ENCODE measurements at places on chromosomes 11 and 22.
A peak's percentile ranks its signal among the peaks of the same experiment; 100 is the strongest.

DNA sequence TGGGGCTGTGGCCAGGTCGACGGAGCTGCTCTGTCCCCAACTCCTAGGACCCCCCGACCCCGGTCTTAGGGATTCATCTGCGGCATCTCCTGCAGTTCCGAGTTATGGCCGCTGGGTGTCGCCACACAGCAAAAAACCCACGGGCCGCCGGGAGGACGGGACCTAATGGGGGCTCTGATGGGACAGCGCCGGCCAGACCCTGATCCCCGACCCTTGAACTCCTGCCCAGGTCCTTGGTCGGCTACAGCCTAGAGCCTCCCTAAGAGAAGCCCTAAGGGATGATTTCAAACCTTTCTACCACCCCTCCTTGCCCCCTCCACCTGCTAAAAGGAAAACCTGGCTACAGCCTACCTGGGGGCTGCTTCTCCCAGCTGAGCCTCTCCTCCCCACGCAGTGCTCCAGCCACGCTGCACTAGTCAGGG is 30.8 kb upstream of the LRRC10B start:
- DNase-seq = no peak

- peak; percentile 79 for DNase-seq
Measured at GRCh38 chr22:31046539-31047226, 34.4 kb upstream of the SMTN start.

GRCh38 chr22:26416670-26417276 is 12.3 kb upstream of the ASPHD2 start:
- DNase-seq = no peak

- DNase-seq = no peak
Measured at GRCh38 chr11:130164221-130164570, 4.6 kb downstream of the ST14 start.

DNA sequence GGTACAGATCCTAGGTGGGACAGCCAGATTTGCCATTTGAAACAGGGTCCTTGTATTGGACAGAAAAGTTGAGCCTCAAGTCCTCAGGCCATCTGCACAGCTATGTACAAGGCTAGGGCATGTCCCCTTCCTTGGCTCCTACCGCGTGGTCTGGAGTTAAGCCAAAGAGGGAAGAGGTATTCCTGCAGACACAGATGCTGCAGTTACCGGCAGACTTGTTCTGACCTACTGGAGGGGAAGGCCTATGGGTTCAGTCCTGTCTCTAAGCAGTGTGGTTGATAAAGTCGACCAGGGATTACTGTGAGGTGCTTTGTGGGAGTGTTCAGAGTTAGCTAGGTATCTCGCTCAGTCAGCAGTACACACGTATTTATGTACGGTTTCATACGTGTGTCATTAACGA is 180.6 kb downstream of the ADAMTS15 start:
- DNase-seq = peak; percentile 65

DNA sequence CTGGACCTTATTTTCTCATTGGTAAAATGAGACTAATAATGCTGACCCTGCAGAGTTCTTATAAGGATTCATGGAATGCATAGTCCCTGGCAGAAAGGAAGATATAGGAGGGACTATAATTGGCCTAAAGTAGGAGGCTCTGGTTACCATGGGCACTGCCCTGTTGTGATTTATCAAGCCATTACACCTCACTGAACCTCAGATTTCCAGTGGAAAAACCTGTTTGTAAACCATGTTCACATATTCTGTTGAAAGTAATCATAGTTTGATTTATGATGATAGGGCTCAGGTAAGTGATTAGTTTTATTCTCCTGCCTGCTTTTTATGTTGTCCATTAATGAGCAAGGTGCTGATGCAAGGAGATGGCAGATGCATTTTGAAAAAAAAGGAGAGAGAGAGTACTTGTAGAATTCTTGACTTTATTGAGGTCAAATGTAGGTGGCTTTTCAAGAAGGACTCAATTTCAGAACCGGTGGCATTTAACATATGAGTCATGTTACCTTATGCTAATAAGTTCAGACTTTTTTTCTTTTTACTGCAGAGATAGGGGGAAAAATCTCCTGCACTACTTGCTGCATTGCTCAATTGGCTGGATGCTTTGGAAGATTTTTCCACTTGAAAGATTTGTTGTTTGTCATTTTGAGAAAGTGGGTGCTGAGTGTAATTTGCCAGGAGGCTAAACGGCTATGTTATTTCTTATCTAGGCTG is 14.6 kb downstream of the NF2 start:
- peak; percentile 86 for DNase-seq

GRCh38 chr11:69218271-69218682 is 62.5 kb downstream of the SMIM38 start:
- no peak for DNase-seq

- peak; percentile 57 for DNase-seq
Measured at GRCh38 chr11:111520560-111520959, 6.0 kb downstream of the HOATZ start.

- DNase-seq = no peak
Measured at GRCh38 chr11:114612686-114613085, 17.1 kb upstream of the NXPE4 start.

- DNase-seq = peak; percentile 15
Measured at GRCh38 chr11:118843565-118843964, 40.1 kb upstream of the CXCR5 start.

GRCh38 chr11:67301951-67302516 is 1.3 kb upstream of the SSH3 start:
- DNase-seq = peak; percentile 32

Data from fibroblast of lung (primary cell).